ENCODE measurements at places on chromosomes 13 and 19. TPM values are rescaled to one million over a fixed set of nuclear protein-coding genes. Genes with fewer than 3 reads are reported as not detected.

ZNF540 gene
- 6.5 TPM for total RNA-seq

ZNF135 gene
- 10.0 TPM for total RNA-seq

MBD3L3 gene
- not detected for total RNA-seq

DNA sequence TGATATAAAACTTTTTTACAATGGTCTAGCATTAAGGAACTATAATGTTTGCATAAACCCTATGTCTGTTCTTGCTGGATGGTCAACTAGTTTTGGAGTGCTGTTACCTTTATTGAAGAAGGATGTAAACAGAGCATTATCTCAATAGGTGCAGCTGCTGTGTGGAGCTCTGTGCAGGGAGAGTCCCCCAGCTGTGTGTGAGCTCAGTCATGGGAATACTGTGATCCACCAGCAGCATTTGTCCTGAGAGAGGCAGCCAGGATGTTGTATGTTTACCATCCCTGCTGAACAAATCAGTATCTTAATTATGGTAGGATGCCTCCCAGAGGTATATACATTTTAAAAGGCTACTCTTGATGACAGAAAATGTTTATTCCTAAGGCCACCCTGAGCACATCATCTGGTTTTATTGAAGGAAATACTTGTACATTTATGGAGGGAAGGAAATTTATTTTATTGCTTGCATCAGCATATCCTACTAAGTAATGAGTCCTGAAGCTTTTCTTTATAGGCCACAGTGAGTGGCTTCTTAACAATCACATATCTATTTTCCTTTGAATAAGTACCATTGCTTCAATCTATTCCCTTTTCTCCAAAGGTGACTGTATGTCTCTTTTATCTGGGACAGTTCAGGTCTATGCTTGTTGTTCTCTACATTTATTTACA is 11.7 kb downstream of the RAP2A start:
- DNase-seq = no peak
- H3K4me3 ChIP-seq = no peak overlapping the region
- no peaks in the 10 kb centered on the region for H3K4me1 ChIP-seq
- H3K27ac ChIP-seq = no peak overlapping the region
- no peaks in the 10 kb centered on the region for H3K36me3 ChIP-seq

- H3K4me1 ChIP-seq = peaks cover 59% of the 10 kb centered on the region
- H3K36me3 ChIP-seq = no peaks in the 10 kb centered on the region
- H3K4me3 ChIP-seq = no peak overlapping the region
- peak overlapping the region; percentile 74 for H3K27ac ChIP-seq
- peak; percentile 83 for DNase-seq
Measured at GRCh38 chr19:18660051-18660910, 23.2 kb upstream of the CRTC1 start.

GRCh38 chr13:75792526-75793187 is 156.5 kb downstream of the LMO7 start:
- H3K4me3 ChIP-seq = no peak overlapping the region
- H3K27ac ChIP-seq = no peak overlapping the region
- DNase-seq = no peak
- H3K36me3 ChIP-seq = no peaks in the 10 kb centered on the region

GRCh38 chr19:31535691-31536460 is 186.6 kb upstream of the TSHZ3 start:
- no peaks in the 10 kb centered on the region for H3K4me1 ChIP-seq
- no peak overlapping the region for H3K27ac ChIP-seq
- no peak overlapping the region for H3K4me3 ChIP-seq
- no peak for DNase-seq
- H3K27me3 ChIP-seq = no peaks in the 10 kb centered on the region
- H3K36me3 ChIP-seq = no peaks in the 10 kb centered on the region
